ENCODE measurements at places on chromosomes 2 and 18. TPM values are rescaled to one million over a fixed set of nuclear protein-coding genes. Genes with fewer than 3 reads are reported as not detected.

LYG2 gene
- total RNA-seq, result not detected

- no peak for DNase-seq
These were observed 37.1 kb upstream of the ZCCHC2 start for GRCh38 chr18:62485684-62486083.

- DNase-seq, result no peak
These were observed 78.2 kb upstream of the ITGB6 start for GRCh38 chr2:160278101-160278878.

DNA sequence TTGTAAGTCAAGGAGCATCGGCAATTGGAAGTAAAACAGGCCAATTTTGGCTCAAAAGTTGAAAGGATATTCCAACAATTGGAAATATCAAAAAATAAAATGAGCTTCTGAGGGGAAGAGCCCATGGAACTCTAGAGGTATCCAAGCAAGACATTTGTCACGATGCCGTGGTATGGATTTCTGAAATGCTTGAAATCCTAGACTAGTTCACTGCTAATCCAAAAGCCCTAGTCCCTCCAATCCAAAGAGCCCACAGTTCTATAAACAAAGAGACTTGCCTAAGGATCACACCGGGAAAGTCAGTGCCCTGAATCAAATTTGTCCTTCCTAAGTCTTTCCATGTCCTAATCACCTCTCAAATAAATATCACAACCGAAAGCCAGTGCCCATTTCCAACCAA, 85.1 kb downstream of the CLHC1 start:
- DNase-seq, result no peak

- no peak for DNase-seq
These were observed 106.8 kb downstream of the NCKAP5 start for GRCh38 chr2:133461484-133461883.

AGXT gene
- not detected for total RNA-seq
